ENCODE measurements at places on chromosomes 5 and 9.

GRCh38 chr9:108142504-108143201, 653.1 kb upstream of the KLF4 start:
- DNase-seq, result no peak

DNA sequence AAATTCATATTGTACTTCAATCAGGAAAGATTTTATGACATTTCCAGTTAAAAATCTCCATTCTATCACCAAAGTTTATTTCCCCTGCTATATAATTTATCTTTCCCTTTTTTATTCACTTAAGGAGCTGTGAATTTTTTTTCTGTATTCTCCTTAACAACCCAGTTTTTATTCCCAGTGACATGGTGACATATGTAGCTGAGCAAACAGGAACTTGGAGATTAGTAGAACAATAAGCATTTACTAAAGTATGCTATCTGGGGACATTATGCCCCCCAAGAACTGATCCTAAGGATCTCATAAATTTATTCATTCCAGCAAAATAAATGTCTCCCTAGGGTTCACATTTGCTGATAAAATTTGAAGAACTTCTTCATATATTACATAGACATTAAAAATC, 1044.0 kb upstream of the CDH6 start:
- DNase-seq, result peak; percentile 68

- no peak for DNase-seq
Observed at GRCh38 chr9:112873773-112874405, 16.8 kb downstream of the SLC46A2 start.

GRCh38 chr5:59816654-59817300, 76.7 kb downstream of the PDE4D start:
- DNase-seq, result no peak

- no peak for DNase-seq
Observed at GRCh38 chr9:131942146-131942720, 137.4 kb downstream of the MED27 start.

DNA sequence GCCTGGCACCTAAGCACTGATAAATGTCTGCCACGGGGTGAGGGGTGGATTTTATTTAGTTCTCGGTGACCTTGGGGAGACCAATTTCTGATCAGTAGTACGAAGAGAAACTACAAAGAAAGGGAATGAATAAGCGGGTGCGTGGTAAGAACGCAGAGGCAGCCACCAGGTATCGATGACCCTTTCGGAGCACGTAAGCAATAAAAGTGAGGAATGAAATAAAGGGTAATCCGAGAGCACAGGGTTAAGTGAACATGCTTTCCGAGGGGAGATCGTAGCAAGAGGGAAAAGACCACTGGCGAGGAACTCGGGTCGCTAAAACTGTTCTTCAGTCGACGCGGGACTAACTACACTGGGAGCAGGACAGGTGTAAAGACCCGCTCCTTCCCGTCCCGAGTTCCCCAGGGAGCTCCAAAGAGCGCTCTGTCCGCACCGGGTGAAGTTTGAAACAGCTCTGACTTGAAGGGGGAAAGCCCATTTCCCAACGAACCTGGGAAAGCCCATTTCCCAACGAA, 1.1 kb downstream of the ELOVL7 start:
- no peak for DNase-seq

- DNase-seq, result no peak
Observed at GRCh38 chr9:91053824-91054223, 252.2 kb downstream of the SYK start.

- DNase-seq, result no peak
Observed at GRCh38 chr9:93188426-93189368, 4.8 kb downstream of the WNK2 start.

- DNase-seq, result no peak
Observed at GRCh38 chr9:250039-250438, 35.4 kb downstream of the DOCK8 start.

GRCh38 chr5:162068936-162069335, 1.4 kb downstream of the GABRG2 start:
- no peak for DNase-seq

DNA sequence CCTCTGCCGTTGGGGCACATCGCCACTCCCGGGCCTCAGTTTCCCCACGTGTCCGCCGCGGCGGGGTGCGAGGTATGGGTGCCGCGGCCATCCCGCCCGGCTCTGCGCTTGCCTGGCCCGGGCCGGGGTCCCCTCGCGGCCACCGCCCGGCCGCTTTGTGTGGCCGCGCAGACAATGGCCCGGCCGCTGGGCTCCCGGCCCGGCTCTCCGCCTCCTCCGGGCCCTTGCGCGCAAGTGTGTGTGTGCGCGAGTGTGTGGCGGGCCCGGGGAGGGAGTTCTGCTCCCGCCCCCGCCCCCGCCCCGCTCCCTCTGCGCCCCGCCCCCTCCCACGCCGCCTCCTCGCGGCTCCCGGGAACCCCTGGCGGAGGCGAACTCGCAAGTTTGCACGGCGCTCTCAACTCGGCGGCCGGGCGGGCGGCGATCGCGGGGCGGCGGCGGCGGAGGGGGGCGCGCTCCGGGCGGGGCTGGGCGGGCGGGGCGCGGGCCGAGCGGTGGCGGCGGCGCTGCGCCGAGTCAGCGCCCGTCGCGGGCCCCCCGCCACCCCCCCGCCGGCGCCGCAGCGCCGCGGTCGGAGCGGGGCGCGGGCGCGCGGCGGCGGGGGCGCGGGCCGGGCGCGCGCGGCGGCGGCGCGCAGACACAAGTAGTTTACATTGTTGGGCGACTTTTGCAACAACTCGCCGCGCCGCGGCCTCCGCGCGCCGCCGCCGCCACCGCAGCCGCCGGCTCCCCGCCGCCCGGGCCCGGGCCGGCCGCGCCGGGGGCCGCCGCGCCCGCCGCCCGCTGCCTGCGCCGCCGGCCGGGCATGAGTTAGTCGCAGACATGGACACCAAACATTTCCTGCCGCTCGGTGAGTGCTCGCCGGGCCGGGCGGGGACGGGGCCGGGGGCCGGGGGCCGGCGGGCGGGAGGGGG, at the start of gene RXRA:
Gene RXRA, plus strand, starts transcription at position 643 of the 911 bp plus-strand sequence. Its CDS starts 177 bp downstream, at position 820.
- DNase-seq, result peak; percentile 89
